OCI-M1 (cell line): ENCODE measurements at places on chromosomes 4 and X.
A peak's percentile ranks its signal among the peaks of the same experiment; 100 is the strongest.

DNA sequence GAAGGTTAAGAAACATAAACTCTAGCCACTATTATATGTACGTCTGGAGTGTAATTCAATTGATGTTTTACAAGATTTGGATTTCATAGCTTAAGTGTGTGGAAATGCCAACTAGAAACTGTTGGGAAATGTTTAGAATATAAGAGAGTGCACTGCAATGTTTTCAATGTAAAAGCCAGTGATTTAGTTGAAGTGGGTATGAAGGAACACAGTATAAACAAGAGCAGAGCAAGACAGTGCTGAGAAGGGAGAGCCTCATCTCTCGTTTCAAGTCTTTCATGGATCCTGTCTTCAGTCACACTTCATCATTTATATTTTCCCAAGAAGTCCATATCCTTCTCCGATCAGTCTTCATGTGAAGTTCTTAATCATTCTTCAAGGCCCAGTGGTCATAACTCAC lies 163.9 kb upstream of the ETNPPL start:
- DNase-seq, result no peak

DNA sequence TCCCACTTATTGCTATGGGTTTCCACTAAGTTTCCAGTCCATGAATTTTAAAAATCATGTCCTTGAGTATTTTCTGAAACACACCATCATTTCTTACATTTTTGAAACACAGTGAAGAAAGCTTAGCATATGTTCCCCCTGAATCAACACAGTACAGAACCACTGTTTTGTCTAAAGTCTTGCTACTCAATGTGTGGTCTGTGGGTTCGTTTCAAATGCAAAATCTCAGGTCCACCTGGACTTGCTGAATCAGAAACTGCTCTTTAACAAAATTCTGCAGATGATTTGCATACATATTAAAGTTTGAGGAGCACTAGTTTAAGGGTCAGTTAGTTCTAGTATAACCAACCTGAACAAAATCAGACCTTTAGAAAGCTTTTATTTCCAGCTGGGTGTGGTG lies 60.4 kb downstream of the SUPT20HL2 start:
- DNase-seq, result no peak

DNA sequence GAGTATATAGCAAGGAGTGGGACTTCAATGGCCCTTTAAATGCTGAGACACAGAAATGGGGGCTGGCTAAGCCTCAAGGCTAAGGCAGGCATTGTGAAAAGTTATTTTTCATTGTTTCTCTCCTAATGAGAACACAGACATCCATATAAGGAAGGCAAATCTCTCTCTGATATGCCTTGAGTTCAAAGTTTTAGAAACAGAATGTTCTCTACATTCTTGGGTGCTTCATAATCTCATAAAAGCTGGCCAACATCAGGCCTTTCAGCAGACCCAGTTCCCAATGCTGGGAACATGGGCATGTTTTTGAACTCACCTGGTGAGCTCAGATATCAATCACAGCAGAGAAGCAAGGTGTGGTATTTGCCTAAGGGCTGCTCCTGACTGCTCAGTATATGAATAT lies 19.4 kb upstream of the RAB40A start:
- no peak for DNase-seq

GRCh38 chr4:17385403-17385802 lies 126.5 kb downstream of the QDPR start:
- peak; percentile 90 for DNase-seq

DNA sequence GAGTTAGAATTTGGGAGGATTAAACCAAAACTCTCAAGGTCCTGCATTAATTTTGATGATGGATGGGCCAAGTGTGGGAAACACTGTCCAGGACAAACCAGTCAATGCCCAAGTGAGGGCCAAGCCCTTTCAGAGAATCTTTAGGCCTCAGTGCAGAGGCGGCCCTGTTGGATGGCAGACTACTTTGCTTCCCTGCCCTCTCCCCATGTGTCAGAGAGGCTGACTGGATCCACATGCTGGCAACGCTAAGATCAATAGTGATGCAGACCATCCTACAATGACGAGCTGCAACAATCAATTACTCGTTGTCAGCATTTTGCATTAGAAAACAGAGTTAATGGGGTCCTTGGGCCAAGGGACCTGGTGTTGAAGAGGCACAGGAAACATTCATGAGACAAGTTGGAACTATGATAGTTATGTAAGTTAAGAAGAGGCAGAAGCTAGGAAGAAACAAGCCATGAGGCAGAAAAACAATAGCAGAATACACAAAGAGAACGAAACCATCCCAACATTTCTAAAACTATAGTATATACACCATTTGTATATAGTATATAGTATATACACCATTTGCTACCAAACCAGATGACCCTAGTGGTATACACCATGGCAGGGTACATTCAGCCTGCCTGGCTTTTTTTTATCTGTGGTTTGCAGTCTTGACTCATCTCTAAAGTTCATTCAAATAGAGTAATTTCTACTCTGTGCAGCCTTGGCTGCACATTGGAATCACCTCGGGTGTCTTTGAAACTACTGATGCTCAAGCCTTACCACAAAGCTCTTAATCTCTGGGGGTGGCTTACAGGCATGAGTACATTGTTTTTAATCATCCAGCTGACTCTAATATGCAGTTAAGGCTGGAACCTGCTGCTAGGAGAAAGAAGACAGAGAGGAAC lies 147.7 kb upstream of the GYPA start:
- peak; percentile 18 for DNase-seq
